Left cardiac atrium (tissue), 4 donors: ENCODE measurements at places on chromosomes 6 and 20.

DNA sequence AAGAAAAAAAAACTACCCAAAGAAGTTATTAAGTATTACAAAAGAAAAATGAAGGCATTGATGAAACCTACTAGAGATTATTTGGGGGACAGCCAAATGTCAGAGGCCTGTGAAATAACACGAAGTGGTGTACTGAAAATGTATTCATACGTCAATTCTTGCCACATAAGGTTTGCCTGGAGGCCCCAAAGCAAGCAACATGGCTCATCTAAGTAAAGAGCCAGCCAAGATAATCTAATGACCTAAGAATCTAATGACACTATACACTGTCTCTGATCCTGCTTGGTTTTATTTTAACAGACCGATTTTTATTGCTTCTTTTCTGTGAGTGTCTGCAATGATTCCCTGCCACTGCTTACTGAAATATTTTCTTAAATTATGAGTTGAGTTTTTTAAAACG, 34.7 kb downstream of the FILIP1 start:
- no peak for DNase-seq

GRCh38 chr6:148776321-148777308, 29.8 kb downstream of the UST start:
- DNase-seq, result no peak

DNA sequence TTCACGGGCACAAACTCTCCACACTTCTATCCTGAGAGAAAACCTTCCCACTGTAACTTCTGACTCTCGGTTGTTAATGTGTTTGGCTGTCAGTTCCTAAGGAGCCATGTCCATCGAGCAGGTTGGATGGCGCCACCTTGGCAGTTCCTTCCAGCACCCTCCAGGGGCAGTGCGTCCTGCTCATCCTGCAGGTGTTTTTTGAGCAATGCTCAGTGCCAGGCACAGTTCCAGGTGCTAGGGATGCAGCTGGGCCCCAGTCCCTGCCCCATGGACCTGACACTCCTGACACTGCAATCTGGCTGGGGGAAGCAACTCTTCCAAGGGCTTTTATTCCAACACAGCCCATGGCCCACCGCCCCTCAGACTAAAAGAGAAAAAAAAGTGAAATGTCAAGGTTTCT, 376.4 kb downstream of the PREX1 start:
- no peak for DNase-seq

DNA sequence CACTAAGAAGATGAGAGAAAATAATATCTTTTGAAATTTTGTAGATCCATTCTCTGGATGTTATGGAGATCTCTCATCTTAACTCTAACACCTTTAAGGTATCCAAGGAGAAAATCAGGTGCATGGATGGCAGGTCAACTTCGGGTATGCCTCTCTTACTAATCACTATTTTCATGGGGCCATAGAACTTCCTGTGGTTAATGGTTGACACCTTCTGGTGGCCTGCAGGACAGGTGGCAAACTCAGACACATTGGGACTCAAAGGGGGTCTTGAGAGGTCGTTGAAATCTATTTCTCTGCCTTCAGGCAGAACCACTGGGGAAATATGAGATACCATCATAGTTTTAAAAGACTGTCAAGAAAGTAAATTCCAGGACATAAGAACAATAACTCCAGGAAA, 76.5 kb downstream of the ADAT2 start:
- DNase-seq, result no peak

GRCh38 chr6:11480541-11480940, 57.0 kb upstream of the TMEM170B start:
- DNase-seq, result no peak

GRCh38 chr6:167397712-167398111, 72.8 kb downstream of the TTLL2 start:
- no peak for DNase-seq

- DNase-seq, result no peak
Observed at GRCh38 chr6:66230591-66230990, 523.6 kb upstream of the EYS start.

- DNase-seq, result no peak
Observed at GRCh38 chr6:158150701-158151100, 17.4 kb downstream of the SERAC1 start.

DNA sequence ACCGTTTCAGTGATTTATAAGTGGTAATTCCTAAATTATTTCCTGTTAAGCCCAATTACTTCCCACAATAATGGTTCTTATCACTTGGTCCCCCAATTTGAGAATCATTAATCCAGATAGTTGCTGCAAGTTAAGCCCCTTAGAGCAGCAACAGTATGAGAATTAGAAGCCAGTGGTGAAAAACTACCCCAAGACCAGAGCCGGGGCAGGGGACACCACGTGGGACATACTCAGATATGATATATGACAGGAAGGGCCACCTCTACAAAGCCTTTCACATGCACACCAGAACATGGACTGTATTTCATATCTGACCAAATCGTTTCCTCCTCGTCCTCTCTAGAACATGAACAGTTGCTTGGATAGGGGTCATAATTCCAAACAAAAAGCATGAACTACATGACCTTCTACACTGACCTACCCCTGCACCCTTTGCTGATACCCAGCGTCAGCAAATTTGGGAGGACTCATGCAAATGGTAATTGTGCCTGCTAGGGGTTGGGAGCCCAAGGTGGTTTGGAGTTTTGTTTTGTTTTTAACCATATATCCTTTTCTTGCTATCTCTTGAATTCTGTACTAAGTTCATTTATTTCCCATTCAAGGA, 3.9 kb downstream of the JAG1 start:
- no peak for DNase-seq

GRCh38 chr6:13383328-13384163, 55.2 kb upstream of the TBC1D7 start:
- no peak for DNase-seq

- no peak for DNase-seq
Observed at GRCh38 chr20:60000271-60001042, 42.2 kb downstream of the CDH26 start.

DNA sequence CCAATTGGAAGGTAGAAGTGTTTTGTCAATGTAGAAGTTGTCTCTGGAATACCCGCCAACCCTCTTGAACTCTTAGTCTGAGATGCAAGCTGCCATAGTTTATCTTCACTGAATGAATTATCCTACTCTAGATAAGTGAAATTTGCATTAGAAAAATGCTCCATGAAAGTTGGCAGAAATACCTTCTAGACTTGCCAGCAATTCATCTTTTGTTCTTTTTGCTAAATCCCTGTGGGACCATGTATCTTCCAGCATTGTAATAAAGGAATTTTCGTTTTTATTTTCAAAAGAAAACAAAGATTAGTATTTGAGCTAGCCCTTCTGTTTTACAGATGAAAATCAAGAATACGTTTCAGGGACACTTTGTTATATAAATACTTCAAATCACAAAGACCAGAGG, 244.2 kb downstream of the CBLN4 start:
- DNase-seq, result no peak

- no peak for DNase-seq
Observed at GRCh38 chr20:59146780-59147565, 16.6 kb upstream of the ZNF831 start.

DNA sequence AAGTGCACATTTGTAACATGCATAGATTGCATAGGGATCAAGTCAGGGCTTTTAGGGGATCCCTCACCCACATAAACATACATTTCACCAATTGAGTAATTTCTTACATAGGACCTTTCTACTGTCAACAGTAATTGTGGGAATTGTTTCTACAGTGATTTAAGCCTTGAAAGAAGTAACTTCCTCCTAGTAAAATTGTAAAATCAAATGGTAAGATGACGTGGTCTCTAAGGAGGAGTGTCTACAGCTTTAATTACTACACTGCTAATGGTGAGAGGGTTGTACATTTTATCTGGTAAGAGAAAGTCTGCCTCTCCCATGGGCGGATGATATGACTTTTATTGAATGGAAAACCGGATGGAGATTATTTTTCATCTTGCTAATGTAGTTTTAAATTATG, 98.0 kb downstream of the RPP40 start:
- DNase-seq, result no peak

GRCh38 chr20:23332467-23332866, 18.1 kb upstream of the NXT1 start:
- DNase-seq, result no peak

GRCh38 chr20:58133020-58133808, 95.2 kb downstream of the ANKRD60 start:
- no peak for DNase-seq

GRCh38 chr20:38187517-38187916, 22.4 kb upstream of the TGM2 start:
- no peak for DNase-seq

- DNase-seq, result no peak
Observed at GRCh38 chr6:37303891-37304503, 46.1 kb upstream of the TMEM217 start.

DNA sequence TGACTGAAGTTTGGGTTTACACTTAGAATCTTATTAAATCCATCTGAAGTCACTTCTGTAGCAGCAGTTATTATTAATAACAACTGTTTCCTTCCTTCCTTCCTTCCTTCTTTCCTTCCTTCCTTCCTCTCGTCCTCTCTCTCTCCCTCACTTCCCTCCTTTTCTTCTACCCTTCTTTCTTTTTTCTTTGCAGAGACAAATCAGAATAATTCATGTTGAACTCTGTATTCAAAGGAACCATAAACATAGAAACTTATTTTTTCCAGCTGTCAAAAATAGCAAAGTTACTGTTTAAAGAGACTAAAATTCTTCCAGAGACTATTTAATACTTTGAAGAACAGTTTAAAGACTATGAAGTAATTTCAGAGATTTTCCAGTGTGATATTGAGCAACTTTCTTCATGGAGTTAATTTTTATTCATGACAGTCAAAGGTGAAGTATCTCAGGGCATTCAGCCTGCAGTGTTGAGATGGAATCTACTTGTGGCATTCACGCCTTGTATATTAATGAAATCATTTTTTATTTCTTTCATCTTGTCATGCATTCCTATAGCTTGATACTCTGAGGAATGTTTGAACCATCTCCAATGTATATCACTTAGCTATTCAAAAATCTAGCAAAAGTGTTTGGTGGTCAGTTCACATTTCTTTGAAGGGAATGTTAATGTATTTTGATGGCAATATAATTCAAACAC, 109.7 kb downstream of the BCAS1 start:
- no peak for DNase-seq

DNA sequence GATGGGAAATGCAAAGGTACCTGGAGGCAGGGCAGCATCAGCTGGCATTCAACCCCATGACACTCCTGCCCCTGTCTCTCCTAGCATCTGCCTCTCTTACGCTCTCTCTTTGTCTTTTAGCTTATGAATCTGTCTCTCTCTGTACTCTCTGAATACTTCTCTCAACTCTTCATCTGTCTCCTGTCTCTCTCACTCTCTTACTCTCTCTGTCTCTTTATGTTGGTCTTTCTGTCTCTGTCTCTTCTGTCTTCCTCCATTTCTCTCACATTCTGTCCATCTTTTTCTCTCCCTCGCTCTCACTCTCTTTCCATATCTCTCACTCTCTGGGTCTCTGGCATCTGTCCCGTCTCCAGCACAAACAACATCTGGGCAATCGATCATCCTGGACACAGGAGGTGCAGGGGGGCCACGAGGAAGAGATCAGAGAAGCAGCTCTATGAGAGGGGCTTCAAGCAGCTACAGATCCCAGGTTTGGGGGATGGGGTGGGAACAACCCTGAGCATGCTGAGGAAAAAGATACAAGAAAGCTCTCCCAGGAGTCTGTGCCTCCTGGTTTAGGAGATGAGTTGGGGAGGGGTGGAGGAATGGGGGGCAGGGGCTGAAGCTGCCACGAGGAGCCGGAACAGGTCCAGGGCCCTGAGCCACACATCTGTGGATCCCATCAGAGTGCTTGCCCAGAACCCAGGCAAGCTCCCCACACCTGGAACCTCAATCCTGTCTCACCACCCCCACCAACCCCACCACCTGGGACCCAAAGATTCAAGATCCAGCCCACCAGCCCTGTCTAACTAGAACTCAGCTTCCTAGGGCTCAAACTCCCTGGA, 2.4 kb downstream of the COL11A2 start:
- no peak for DNase-seq

- DNase-seq, result no peak
Observed at GRCh38 chr6:72739368-72739779, 117.5 kb downstream of the KCNQ5 start.

GRCh38 chr6:37536491-37537190, 36.9 kb upstream of the CCDC167 start:
- DNase-seq, result no peak

GRCh38 chr20:440636-441035, 21.7 kb downstream of the TBC1D20 start:
- no peak for DNase-seq

DNA sequence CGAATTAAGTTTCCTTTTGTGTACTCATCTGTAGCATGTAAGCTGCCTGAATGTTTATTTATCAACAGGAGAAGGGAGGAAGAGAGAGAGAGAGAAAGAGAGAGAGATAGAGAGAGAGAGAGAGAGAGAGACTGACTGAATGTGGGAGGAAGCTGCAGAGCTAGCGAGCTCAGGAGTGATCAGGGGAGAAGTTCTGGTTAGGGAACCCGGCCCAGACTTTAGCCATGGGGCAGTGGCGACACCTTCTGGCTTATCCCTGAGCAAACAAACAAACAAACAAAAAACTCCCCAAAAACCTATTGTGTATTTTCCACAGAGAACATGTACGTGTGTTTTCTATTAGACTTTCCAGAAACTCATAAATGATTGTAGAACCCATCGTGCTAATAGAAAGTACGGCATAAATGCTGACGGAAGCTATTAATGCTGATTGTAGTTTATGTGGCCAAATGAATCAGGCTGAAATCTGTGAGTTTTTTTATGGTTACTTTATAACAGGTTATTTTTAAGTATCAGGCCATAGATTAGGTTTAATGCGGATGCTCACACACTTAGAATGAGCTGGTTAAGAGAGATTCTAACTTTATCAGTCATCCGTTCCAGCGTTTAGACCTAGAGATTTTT, 92.8 kb downstream of the CLIC5 start:
- DNase-seq, result peak; percentile 55

GRCh38 chr6:107154131-107154800, 39.0 kb upstream of the BEND3 start:
- no peak for DNase-seq

GRCh38 chr20:57783196-57783595, 73.4 kb upstream of the PMEPA1 start:
- no peak for DNase-seq

DNA sequence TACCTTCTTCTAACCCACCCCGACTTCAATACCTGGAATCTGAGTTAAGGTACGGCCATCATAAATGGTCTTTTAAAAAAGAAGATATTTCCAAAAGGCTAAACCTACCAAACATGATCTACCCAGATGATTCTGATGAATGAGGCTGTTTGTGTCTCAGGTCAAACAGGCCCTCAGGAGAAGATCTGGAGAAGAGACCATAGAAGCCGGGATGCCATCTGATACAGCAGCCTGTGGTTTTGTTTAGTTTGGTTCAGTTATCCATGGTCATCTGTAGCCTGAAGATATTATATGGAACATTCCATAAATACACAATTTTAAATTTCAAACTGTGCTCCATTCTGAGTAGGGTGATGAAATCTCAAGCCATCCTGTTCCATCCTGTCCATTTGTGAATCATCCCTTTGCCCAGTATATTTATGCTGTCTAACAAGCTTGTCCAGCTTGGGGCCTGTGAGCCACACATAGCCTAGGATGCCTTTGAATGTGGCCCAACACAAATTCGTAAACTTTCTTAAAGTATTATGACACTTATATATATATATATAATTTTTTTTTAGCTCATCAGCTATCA, 4.0 kb upstream of the CAP2 start:
- no peak for DNase-seq
